T-helper 22 cell (primary cell): ENCODE measurements at places on chromosomes 12 and 14.

GRCh38 chr12:39127401-39127800 lies 222.0 kb upstream of the CPNE8 start:
- DNase-seq = no peak

DNA sequence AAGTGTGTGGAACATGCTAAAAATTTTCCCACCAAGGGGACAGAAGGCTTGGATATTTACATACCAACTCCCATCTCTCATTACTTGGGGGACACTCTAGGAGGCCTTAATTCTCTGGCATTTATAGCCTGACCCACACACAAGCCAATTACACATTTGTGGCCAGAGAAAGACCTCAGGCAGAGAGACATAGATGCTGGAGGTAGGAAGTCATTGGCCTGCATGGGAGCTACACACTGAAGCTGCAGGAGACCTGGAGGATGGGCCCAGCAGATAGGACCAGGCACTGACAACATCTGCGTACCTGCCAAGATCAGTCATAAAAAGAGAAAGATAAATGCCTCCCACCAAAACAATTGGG lies 61.7 kb downstream of the TBX5 start:
- DNase-seq = no peak

DNA sequence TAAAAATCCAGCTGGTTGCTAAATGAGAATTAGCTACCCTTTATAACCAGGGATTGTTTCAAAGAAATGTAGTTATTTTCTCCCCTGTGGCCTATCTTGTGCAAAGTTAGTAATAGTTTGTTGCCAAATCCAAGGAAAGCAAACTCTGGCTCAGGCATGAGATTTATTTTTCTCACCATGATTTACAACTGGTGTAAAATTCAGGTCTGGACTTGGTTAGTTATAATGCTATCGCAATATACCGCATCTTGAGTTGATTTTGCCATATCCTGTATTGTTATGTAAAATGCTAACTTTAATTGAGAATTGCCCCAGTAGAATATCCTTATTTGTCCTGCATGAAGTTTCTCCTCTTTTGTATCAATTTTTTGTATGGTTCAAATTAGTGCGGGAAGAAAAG lies 135.5 kb downstream of the CRADD start:
- no peak for DNase-seq

- no peak for DNase-seq
Observed at GRCh38 chr14:79608446-79608845, 602.9 kb downstream of the DIO2 start.

GRCh38 chr12:19822476-19822875 lies 383.2 kb downstream of the AEBP2 start:
- no peak for DNase-seq

- DNase-seq = no peak
Observed at GRCh38 chr12:124655048-124655697, 87.8 kb upstream of the NCOR2 start.

DNA sequence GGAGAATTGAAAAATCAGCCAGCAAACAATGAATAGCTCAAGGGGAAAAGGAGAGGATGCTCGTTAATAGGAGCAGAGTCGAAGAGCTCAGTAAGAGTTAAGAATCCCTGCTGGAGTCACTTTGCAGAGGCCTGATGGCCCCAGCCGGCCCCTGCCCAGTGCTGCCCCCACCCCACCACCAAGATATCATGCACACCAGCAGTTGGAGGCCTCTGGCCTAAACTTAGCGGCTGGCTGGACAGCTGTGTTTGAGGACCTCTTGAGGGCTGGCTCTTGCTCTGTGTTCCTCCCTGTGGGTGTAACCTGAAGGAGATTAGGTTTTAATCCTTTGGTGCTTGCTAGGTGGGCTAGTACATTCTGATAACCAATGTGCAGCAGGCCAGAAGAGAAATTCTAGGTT lies 142.0 kb downstream of the PLXNC1 start:
- DNase-seq = no peak
